Psoas muscle (tissue), 8 donors: ENCODE measurements at places on chromosomes 5 and 9.

DNA sequence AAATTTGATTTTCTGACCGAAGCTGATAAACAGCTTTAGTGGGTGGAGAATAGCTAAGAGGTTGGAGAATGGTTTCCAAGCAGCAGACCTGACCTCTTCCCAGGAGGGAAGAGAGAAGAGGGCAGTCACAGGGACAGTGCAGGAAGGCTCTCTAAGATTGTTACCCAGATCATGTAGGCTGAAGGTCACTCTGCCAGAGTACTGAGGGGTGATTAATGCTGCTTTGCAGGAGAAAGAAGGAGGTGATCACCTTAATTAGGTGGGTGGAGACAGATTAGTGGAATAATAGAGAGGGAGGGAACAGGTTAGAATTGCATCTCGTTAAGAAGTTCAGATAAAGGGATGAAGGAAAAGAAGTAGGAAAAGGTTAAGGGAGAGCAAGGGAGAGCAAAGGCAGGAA, 440.5 kb downstream of the BRINP1 start:
- H3K27ac ChIP-seq = peak overlapping the region; percentile 56
- no peak overlapping the region for H3K4me3 ChIP-seq
- DNase-seq = no peak
- H3K27me3 ChIP-seq = no peaks in the 10 kb centered on the region
- H3K4me1 ChIP-seq = peaks cover 25% of the 10 kb centered on the region

DNA sequence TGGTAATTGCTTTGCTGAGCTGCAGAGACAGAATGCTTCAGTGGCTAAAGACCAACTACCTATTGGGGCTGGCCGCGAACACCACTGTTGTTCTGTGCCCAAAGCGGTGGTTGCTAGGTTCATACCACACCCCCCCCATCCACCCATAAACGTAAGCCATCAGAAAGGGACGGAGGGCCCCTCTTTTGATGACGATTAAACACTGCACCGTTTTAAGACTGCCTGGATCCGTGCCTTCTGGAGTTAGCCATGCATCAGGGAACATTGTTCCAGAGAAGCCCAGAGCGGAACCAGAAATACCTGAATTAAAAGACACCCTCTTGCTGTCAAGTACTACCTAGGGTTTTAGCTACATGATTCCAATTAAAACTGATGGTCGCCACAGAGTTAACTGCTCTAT, 369.1 kb upstream of the DAP start:
- H3K36me3 ChIP-seq = no peaks in the 10 kb centered on the region
- H3K4me3 ChIP-seq = no peak overlapping the region
- H3K4me1 ChIP-seq = no peaks in the 10 kb centered on the region
- H3K27ac ChIP-seq = no peak overlapping the region
- no peaks in the 10 kb centered on the region for H3K27me3 ChIP-seq

GRCh38 chr5:157358871-157359270, 92.9 kb downstream of the CYFIP2 start:
- no peaks in the 10 kb centered on the region for H3K36me3 ChIP-seq
- no peak overlapping the region for H3K4me3 ChIP-seq
- no peak overlapping the region for H3K27ac ChIP-seq
- no peak for DNase-seq
- no peaks in the 10 kb centered on the region for H3K27me3 ChIP-seq
- no peaks in the 10 kb centered on the region for H3K4me1 ChIP-seq

- H3K27ac ChIP-seq = no peak overlapping the region
- H3K27me3 ChIP-seq = no peaks in the 10 kb centered on the region
- no peaks in the 10 kb centered on the region for H3K4me1 ChIP-seq
- H3K4me3 ChIP-seq = no peak overlapping the region
Measured at GRCh38 chr5:12615141-12615820, 711.0 kb upstream of the CTNND2 start.

DNA sequence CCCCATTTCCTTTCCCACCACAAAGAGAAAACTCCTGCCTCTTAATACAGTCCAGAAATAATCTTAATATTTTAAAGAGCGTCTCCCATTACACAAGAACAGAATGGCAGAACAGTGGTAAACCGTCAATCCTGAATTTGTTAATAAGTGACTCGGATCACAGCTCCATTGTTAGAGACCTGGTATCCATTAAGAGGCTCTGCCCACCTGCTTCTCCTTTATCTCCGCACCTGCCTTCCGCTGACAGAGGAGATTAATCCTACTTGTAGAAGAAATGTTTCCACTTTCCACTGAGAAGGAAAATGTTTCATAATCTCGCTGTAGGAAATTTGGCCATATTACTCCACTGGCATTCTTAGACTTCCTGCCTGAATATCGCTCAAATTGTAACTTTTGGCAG, 1493.2 kb downstream of the MAT2B start:
- H3K4me1 ChIP-seq = no peaks in the 10 kb centered on the region
- no peak overlapping the region for H3K27ac ChIP-seq
- H3K4me3 ChIP-seq = no peak overlapping the region
- no peak for DNase-seq
- no peaks in the 10 kb centered on the region for H3K36me3 ChIP-seq
- H3K27me3 ChIP-seq = no peaks in the 10 kb centered on the region

GRCh38 chr9:69811351-69811868, 9.2 kb upstream of the CFAP95 start:
- no peak overlapping the region for H3K4me3 ChIP-seq
- no peaks in the 10 kb centered on the region for H3K27me3 ChIP-seq
- no peaks in the 10 kb centered on the region for H3K4me1 ChIP-seq
- H3K36me3 ChIP-seq = no peaks in the 10 kb centered on the region
